ENCODE measurements at places on chromosomes 3 and 15. TPM values are rescaled to one million over a fixed set of nuclear protein-coding genes. Genes with fewer than 3 reads are reported as not detected.

DNA sequence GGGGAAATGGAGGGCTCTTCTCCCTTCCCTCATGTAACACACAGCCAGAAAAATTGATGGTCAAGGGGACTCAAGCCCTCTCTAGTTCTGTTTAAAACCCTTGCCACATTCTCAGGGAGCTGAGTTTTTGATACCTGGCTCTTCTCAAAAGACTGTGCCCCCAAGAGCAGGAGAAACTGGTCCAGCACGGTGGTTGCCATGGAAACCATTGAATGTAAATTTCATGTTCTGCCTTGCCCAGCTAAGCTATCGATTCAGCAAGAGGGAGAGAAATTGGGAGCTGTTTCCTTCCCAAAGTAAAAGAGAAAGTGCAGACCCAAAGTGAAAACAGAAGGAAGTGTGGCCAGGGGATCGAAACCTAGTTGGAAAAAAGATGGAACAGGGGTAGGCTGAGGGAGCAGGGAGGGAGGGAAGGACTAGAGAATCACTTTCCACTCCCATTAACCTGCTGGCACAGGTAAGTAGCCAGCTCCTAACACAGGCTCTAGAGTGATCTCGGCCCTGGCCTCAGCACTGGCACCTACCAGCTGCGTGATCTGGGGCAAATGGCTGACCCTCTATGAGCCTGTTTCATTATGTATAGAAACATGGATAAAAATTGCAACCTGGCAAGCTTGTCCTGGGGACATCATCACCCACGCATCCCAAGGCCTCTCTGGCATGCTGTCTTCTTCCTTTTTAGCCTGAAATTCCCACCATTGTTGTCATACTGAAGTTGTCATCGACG is 140.9 kb downstream of the TPRA1 start:
- H3K4me3 ChIP-seq: no peak overlapping the region
- DNase-seq: no peak
- no peaks in the 10 kb centered on the region for H3K4me1 ChIP-seq
- H3K36me3 ChIP-seq: no peaks in the 10 kb centered on the region

GRCh38 chr3:39718674-39719595 is 90.5 kb upstream of the MYRIP start:
- no peak overlapping the region for H3K4me3 ChIP-seq
- H3K27me3 ChIP-seq: 0 out of 2 replicates have a peak, but pooled peaks cover 9% of the 10 kb centered on the region
- H3K27ac ChIP-seq: no peak overlapping the region
- no peaks in the 10 kb centered on the region for H3K4me1 ChIP-seq
- H3K36me3 ChIP-seq: no peaks in the 10 kb centered on the region

- H3K27me3 ChIP-seq: peaks cover 21% of the 10 kb centered on the region
- H3K4me1 ChIP-seq: no peaks in the 10 kb centered on the region
- H3K36me3 ChIP-seq: no peaks in the 10 kb centered on the region
- H3K4me3 ChIP-seq: no peak overlapping the region
- no peak for DNase-seq
- H3K27ac ChIP-seq: no peak overlapping the region
Measured at GRCh38 chr15:58064980-58065444, 499 bp downstream of the ALDH1A2 start.

DNA sequence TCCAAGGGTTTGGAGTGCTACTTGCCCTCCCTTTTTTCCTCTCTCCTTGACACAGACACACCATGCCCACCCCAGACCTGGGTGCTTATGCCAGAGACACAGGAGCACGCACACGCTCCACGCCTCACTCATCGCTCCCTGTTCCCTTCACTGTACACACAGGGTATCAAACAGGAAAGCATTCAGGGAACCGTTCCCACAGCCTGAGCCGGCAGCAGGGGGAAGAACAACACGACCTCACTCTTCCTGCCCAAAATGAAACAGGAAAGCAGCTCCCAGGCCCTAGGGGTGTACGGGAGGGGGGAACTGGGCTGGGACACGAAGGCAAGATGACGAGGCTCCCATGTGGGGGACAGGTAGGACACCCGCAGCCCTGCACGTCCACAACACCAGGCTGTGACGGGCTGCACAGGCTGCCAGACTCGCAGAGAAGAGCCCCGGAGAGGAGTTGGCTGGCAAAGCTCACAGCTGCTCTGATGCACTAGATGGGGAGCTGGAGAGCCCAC is 11.2 kb downstream of the DLL4 start:
- no peak overlapping the region for H3K27ac ChIP-seq
- no peaks in the 10 kb centered on the region for H3K36me3 ChIP-seq
- DNase-seq: no peak
- no peak overlapping the region for H3K4me3 ChIP-seq
- no peaks in the 10 kb centered on the region for H3K27me3 ChIP-seq
- H3K4me1 ChIP-seq: peaks cover 29% of the 10 kb centered on the region

DNA sequence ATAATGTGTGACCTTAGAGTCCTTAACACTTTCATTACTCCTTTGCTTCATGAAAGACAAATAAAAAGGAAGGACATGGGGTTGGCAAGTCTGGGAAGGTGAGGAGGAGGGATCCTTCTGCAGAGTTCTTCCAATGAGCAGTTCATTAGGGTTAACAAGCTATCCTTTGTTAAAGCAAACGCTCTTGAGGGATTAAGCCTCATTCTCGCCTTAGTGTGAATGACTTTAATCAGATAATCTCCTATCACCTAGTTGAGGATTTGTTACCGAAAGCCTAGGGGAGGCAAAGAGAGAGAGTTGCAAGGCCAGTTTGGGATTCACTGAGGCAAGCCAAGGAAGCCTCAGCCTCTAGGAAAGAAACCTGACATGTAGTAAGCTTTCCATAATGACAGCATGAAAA is 7.4 kb upstream of the MBNL1 start:
- peaks cover 38% of the 10 kb centered on the region for H3K4me1 ChIP-seq
- H3K27me3 ChIP-seq: no peaks in the 10 kb centered on the region
- no peaks in the 10 kb centered on the region for H3K36me3 ChIP-seq
- no peak overlapping the region for H3K4me3 ChIP-seq
- no peak overlapping the region for H3K27ac ChIP-seq
- no peak for DNase-seq

- no peak for DNase-seq
- H3K36me3 ChIP-seq: no peaks in the 10 kb centered on the region
- H3K4me3 ChIP-seq: no peak overlapping the region
- no peaks in the 10 kb centered on the region for H3K27me3 ChIP-seq
Measured at GRCh38 chr3:65196663-65197062, 508.9 kb upstream of the ADAMTS9 start.

DNA sequence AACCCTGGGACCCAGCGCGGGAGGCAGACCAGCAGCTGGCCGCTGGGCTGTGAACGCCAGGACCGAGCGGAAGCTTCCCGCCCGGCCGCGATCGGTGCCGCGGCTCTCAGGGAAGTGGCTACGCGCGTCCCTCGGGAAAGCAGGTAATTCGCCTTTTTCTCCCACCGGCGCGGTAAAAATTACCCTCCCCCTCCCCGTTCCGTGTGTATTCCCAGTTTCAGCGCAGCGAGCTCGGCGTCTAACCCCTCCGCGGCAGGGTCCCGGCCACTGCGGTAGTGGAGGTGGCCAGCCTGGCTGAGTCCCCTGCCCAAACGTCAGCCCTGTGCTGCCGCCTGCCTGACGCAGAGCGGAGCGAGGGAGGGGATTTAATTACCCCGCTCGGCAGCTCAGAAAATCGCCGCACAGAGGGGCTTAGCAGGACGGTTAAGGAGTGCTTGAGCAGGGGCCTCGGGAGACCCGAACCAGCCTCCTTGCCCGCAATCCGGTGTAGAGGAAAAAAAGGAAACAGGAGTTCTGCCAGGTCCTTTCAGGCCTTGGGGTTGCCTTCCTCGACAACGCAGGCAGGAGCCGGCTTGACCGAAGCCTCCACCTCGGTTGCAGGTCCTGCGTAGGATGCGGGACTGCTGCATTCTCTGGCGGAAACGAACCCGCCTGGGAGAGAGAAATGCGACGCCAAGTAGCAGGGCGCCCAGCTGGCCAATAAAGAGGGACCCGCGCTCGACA is 2.9 kb downstream of the GATA2 start:
- no peaks in the 10 kb centered on the region for H3K27me3 ChIP-seq
- H3K36me3 ChIP-seq: no peaks in the 10 kb centered on the region
- H3K27ac ChIP-seq: peak overlapping the region; percentile 60
- H3K4me3 ChIP-seq: peak overlapping the region; percentile 93
- DNase-seq: peak; percentile 65

- peaks cover 7% of the 10 kb centered on the region for H3K4me1 ChIP-seq
- no peaks in the 10 kb centered on the region for H3K27me3 ChIP-seq
- no peak overlapping the region for H3K4me3 ChIP-seq
- no peak overlapping the region for H3K27ac ChIP-seq
- no peaks in the 10 kb centered on the region for H3K36me3 ChIP-seq
- DNase-seq: no peak
Measured at GRCh38 chr3:71265365-71265915, 318.1 kb downstream of the FOXP1 start.

GRCh38 chr3:70933105-70933810 is 620.8 kb upstream of the MDFIC2 start:
- DNase-seq: peak; percentile 70
- peaks cover 13% of the 10 kb centered on the region for H3K4me1 ChIP-seq
- H3K27me3 ChIP-seq: no peaks in the 10 kb centered on the region
- H3K4me3 ChIP-seq: no peak overlapping the region
- peak overlapping the region; percentile 3 for H3K27ac ChIP-seq

DNA sequence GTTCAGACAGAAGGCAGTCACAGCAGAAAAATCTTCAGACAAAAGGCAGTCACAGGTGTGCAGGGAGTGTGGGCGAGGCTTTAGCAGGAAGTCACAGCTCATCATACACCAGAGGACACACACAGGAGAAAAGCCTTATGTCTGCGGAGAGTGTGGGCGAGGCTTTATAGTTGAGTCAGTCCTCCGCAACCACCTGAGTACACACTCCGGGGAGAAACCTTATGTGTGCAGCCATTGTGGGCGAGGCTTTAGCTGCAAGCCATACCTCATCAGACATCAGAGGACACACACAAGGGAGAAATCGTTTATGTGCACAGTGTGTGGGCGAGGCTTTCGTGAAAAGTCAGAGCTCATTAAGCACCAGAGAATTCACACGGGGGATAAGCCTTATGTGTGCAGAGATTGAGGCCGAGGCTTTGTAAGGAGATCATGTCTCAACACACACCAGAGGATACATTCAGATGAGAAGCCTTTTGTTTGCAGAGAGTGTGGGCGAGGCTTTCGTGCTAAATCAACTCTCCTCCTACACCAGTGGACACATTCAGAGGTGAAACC is 27.6 kb downstream of the ZNF589 start:
- peaks cover 28% of the 10 kb centered on the region for H3K4me1 ChIP-seq
- H3K36me3 ChIP-seq: peaks cover 8% of the 10 kb centered on the region
- peak; percentile 97 for DNase-seq
- peak overlapping the region; percentile 47 for H3K4me3 ChIP-seq

DNA sequence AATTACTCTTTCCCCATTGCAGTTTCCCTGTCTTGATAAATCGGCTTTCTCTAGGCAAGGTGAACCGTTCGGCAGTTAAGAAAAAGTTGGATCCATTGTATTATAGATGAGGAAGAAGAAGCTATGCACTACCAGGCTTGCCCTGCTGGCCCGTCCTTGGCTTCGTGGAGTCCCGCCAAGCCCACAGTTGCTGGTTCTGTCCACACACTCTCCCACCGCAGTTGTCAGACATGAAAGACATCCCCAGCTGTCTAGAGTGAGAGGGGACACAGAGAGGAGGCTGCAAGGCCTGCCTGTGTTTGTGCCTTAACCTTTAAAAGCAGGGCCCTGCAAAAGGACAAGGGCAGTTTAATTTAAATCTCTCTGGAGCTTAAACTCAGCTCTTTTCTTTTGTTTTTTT is 47.2 kb upstream of the PLCL2 start:
- no peak overlapping the region for H3K27ac ChIP-seq
- no peaks in the 10 kb centered on the region for H3K27me3 ChIP-seq
- H3K36me3 ChIP-seq: no peaks in the 10 kb centered on the region

DNA sequence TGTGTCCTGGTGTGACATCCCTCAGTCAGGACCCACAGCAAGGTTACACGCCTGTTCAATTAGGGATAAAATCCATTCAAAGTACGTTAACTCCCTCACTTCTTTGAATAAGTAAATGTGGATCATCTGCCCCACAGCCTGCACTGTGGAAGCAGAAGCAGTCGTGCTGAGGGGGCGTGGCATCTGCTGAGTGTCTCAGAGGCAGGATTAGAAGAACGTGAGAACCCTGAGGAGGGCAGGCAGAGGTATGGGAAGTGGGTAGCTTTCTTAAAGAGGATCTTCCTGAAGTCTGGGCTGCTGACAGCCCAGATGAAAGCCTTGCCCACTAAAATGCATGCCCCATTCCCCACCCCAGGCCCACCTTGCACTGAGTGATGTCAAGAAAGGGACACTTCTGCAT is 28.5 kb downstream of the CRABP1 start:
- no peaks in the 10 kb centered on the region for H3K27me3 ChIP-seq
- no peaks in the 10 kb centered on the region for H3K4me1 ChIP-seq
- no peak overlapping the region for H3K4me3 ChIP-seq

GRCh38 chr3:46559091-46559704 is 6.9 kb downstream of the LRRC2 start:
- no peak overlapping the region for H3K27ac ChIP-seq
- peaks cover 31% of the 10 kb centered on the region for H3K4me1 ChIP-seq
- no peaks in the 10 kb centered on the region for H3K27me3 ChIP-seq
- peak overlapping the region; percentile 71 for H3K4me3 ChIP-seq
- no peak for DNase-seq

DNA sequence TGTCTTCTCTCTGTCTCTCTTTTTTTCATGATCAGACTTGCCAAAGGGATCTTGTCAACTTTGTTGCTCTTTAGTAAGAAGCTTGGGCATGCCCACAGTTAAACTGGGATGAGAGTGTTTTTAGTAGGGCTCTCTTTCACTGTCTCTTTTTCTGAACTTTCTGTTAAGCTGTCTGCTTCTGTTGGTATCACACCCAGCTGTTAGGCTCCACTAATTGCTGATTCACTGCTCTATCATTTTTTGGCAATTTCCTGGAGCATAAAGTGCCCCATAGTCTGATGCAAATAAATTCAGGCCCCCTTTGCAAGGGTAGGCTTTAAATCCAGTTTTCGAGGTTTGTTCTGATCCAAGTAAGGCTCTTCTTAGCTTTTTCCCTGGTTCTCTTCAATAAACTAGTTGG is 360.4 kb upstream of the ADAMTS9 start:
- H3K27me3 ChIP-seq: no peaks in the 10 kb centered on the region
- no peak for DNase-seq
- H3K4me1 ChIP-seq: no peaks in the 10 kb centered on the region
- H3K4me3 ChIP-seq: no peak overlapping the region

GRCh38 chr3:64828276-64828675 is 140.5 kb upstream of the ADAMTS9 start:
- H3K27ac ChIP-seq: no peak overlapping the region
- DNase-seq: no peak
- no peak overlapping the region for H3K4me3 ChIP-seq
- H3K27me3 ChIP-seq: no peaks in the 10 kb centered on the region

DNA sequence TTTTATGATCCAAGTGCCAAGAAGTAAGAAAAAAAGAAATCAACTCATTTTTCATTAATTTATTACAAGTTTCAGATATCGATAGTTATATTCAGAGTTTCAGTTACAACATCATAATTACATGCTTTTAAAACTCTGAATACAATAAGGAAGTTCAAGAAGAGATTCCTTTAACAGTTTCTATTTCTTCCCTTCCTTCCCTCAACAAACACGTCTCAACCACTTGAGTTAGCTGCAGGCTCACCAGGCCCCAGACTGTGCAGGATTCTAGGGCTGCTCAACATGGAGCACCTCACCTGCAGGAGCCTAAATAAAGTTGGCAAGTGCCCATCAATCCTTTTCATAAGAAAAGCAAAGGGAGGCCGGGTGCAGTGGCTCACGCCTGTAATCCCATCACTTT is 79.2 kb upstream of the FNDC3B start:
- H3K4me1 ChIP-seq: peaks cover 25% of the 10 kb centered on the region
- DNase-seq: no peak
- H3K4me3 ChIP-seq: no peak overlapping the region
- H3K27ac ChIP-seq: peak overlapping the region; percentile 75

Gene GRM7
- not detected for total RNA-seq

Gene CHDH
- total RNA-seq: 3.2 TPM

Gene CFAP44
- total RNA-seq: 9.0 TPM

Gene CDHR4
- total RNA-seq: not detected

Gene PDZRN3
- not detected for total RNA-seq

Gene PML
- total RNA-seq: 18.7 TPM

Measured in PC-3 (cell line).